Sigmoid colon (tissue), 7 donors: ENCODE measurements at places on chromosomes 11 and 22. TPM values are rescaled to one million over a fixed set of nuclear protein-coding genes. Genes with fewer than 3 reads are reported as not detected.

- DNase-seq = no peak
Measured at GRCh38 chr11:17098038-17098437, 20.6 kb upstream of the RPS13 start.

- DNase-seq = no peak
Measured at GRCh38 chr11:15801126-15801525, 555.2 kb downstream of the SOX6 start.

DNA sequence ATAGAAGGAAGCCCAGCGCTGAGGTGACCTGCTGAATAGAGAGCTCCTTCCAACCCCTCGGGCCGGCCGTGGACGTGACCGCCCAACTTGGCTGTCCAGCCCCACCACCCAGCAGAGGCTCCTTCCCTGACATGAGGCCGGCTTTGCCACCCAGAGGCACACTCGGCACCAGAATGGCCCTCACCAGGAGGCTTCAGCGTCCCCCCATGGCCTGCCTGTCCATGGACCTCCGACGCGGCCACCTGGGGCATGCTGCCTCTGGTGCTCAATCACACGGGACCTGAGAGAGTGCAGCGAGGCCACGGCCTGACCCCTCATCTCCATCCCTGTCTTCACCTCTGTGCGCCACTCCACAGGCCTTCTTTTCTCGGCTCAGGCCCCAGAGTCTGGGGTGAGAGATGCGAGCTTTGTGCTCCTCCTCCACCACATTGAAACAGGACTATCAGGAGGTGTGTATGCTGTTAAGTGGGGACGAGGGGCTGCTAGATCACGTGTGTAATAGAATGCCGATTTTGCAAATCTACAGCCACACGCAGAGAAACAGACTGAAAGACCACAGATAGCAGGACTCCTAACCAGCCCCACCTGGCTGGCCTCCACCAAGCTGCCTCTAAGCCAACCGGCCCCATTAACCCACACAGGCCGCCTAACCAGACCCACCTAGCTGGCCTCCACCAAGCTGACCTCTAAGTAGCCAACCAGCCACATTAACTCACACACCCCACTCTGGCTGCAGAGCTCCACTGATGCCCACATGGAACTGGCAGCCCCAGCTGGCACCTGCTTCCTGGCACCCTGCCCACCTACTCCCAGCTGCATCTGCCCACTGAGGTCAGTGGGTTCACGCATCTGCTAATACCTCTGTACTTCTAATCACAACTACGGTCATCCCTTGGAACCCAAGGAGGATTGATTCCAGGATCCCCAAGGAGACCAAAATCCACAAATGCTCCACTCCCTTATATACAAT lies 20.7 kb downstream of the LINC01488 start:
- DNase-seq = peak; percentile 57

DNA sequence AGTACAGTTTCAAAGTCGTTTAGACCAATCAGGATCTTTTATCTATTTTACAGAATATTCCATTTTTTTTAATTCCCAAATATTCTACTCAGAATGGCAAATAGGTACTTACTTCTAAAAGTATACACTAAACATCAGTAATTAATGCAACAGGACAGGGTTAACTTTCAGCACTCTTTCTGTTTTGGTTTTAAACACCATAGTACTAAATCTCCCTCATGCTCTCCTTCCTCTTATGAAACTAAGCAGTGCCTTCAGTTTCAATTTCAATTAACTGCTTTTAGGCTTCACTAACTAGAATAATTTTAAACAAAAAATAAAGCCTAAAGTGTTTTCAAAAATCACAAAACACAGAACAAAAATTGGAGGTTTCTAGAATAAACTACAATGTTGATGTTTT lies 57.9 kb downstream of the NOX4 start:
- no peak for DNase-seq

DNA sequence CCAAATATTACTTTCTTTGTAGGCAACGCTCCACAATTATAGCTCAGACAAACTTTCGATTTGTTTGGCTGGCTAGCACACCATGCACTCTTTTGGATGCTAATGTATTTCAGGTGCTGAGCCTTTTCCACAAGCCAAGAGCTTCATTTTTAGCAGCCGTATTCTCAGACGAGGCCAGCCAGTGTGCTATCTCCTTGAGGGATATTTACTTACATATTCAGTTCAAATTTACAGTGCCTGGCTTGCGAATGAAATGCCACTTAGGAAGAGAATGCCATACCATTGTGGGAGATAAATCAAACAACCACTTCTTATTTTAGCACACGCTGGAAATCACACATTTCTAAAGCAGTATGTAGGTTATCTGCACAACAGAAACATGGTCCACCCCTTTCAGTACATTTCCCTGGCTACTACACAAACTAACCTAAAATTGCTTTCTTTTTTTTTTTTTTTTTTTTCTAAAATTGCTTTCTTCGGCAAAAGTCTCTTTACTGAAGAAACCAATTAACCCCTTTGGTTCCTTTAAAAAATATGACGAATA lies 236.9 kb downstream of the CADM1 start:
- no peak for DNase-seq

- DNase-seq = no peak
Measured at GRCh38 chr11:115170133-115170815, 333.9 kb downstream of the CADM1 start.

GRCh38 chr22:47369431-47370015 lies 607.1 kb downstream of the TBC1D22A start:
- no peak for DNase-seq

DNA sequence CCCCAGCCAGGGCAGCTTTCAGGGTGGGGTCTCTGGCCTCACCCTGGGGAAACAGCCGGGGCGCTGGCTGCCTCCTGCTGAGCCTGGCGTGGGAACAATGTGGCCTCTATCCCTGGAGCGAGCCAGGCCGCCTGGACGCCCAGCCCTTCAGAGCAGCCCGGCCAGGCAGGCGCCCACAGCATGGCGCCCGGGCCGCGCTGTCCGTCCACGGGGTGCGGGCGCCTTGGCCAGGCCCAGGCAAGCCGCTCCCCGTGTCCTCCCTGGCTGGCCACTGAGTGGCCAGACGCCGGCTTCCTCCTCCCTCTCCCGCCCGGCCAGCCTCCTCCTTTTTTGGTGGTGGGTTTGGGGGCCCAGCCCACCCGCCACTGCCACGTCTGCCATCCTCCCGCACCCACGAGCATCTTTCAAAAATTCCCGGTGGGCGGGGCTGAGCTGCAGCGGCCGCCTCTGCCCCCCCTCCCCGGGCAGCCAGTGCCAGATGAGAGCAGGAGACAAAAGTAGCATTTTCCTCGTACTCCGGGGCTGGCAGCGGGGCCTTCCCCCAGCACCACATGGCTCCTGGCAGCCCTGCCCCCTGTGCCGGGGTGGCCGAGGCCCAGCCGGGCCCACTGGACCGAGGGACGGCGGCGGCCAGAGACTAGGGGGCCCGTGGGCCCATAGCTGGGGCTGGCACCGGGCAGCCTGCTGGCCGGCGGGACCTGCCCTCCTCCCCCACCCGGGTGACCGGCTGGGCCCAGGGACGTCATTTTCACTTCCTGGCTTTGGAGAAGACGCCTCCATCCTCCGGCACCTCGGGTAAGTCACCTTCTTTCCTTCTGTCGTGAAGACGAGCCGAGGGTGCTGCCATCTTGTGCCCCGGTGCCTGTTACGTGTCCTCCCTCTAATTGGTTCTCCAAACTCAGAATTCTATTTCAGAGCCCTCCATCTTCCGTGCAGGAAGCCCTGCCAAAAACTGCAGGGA lies 70.2 kb upstream of the PPARA start:
- peak; percentile 95 for DNase-seq

GRCh38 chr22:17772958-17773605 lies 1.2 kb downstream of the BID start:
- DNase-seq = peak; percentile 67

DNA sequence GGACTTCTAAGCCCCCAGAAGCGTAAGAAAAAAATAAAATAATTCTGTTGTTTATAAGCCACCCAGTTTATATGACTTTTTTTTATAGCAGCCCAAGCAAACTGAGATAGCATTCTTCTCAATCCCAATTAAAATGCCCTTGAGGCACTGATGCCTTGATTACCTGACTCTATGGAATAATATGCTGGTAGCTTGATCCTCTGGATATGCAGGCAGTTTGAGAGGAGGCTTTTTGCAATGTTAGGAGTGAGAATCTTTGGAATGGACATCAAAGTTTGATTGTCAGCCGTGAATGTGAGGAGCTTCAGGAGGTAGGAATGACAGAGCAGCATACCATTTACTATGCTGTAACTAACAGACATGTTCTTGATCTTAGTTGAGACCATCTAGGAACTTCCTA lies 275.6 kb downstream of the AASDHPPT start:
- DNase-seq = no peak

DNA sequence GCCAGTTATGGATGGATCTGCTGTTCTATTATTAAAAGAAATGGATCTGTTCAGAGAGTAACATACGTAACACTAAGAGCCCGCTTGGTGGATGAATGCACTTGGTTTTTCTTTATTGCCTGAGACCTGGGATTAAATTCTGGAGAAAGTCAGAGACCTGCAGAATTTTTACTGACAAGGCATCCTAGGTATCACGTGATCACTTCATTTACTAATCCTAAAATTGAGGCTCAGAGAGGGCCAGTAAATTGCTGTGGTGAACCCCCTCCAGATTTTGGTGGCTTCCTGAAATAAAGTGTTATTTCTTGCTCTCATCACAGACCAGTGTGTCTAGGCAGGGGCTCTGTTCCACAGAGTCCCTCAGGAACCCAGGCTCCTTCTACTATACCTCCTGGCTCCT lies 187.9 kb upstream of the LARGE1 start:
- no peak for DNase-seq

GRCh38 chr11:77036398-77036797 lies 2.2 kb downstream of the B3GNT6 start:
- no peak for DNase-seq

GRCh38 chr11:111573821-111574249 lies 28.4 kb upstream of the SIK2 start:
- DNase-seq = no peak

GRCh38 chr22:50305393-50305922 lies 2.0 kb downstream of the PLXNB2 start:
- DNase-seq = no peak

- peak; percentile 72 for DNase-seq
Measured at GRCh38 chr11:120801801-120802689, 221.9 kb upstream of the TBCEL start.

- DNase-seq = peak; percentile 59
Measured at GRCh38 chr11:77199137-77199745, 71.2 kb downstream of the MYO7A start.

GRCh38 chr22:20606041-20606783 lies 98.8 kb downstream of the MED15 start:
- no peak for DNase-seq

DNA sequence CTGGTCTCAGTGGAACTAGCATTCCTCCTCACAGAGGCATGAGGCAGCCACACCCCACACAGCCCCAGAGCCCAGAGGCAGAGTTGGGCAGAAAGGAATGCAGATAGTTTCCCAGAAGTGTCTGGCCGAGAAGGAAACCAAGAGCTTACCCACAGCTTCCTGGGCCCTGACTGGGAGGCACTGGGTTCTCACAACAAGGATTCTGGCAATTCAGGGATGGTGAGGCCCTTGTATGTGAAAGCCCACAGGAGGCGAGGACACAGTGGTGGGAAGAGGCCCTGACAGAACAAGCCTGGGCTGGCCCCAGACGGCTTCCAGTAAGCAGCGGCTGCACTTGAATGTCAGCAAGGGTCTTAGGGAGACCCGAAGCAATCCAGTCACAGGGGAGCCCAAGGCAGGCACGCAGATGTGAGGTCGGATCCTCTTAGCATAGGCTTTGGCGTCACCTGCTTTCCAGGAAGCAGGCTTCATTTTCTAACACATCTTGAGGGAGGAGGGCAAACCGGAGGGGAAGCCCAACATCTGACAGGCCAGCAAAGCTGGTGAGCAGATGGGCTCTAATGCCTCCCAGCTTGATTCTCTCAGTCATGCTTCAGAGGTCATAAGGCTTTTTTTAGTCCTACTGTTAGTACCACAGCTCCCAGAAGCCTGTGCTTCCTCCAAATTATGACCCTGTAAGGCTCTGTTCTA lies 78.3 kb upstream of the AKIP1 start:
- peak; percentile 64 for DNase-seq

- peak; percentile 88 for DNase-seq
Measured at GRCh38 chr22:20569059-20570058, 61.9 kb downstream of the MED15 start.

GRCh38 chr22:46111645-46112306 lies 38.5 kb upstream of the PPARA start:
- no peak for DNase-seq

- no peak for DNase-seq
Measured at GRCh38 chr11:74025467-74026166, 16.7 kb upstream of the UCP3 start.

DNA sequence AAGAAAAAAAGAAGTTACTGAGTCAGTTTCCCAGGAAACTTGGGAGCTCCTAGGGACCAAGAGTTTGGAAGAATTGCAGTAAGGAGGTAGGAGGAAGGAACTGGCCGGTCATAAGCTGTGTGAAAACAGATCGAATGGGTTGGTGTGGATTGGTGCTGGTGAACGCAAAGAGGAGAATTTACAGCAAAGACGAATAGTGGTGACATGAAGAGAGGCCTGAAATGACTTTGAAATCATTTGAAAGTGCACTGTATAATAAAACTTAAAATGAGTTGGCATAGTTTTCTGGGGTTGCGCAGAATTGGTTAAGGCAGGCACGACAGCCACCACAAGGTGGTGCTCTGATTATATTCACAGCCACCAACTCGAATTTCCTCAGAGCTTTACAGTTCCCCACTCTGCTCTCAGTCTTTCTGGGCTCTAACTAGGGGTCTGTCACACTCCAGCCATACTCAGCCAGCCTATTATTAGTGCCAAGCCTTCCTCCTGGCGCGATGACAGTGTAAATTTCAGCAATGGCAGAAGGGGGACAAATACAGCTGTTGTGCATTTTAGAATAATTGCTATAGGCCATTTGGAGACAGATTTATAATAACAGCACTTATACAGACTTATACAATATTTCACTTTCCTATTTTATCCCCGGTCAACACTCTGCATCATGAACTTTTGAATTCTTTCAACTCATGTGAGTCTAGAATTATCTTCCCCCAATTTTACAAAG lies 8.3 kb upstream of the HTR3B start:
- no peak for DNase-seq

DNA sequence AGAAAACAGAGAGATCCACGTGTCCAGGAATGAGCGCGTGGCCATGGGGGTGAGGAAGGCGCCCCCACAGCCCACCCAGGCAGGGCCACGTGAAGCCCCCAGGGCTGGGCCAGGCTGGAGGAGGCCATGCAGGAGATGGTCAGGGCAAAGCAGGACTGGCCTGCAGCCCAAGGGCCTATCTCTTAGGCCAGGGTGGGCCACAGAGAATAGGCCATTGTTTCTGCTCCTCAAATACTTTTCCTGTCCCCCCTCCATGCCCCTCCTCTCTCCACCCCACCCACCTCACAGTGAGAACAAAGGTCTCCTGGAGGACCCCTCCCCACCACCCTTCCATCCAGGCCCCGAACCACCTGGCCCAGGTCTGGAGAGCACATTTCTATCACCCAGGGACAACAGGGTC lies 8.3 kb upstream of the CDC42EP1 start:
- DNase-seq = no peak

- no peak for DNase-seq
Measured at GRCh38 chr11:12581923-12582322, 92.3 kb upstream of the TEAD1 start.

Gene TMEM86A
- polyA plus RNA-seq = 1.7 TPM

Gene RIMBP3C
- 0.10 TPM for polyA plus RNA-seq

Gene KDM4E
- not detected for polyA plus RNA-seq

Gene WT1
- polyA plus RNA-seq = not detected

Gene DNAJB7
- 0.07 TPM for polyA plus RNA-seq

Gene KRTAP5-1
- not detected for polyA plus RNA-seq

Gene KIRREL3
- 1.8 TPM for polyA plus RNA-seq

Gene OR52E2
- not detected for polyA plus RNA-seq

Gene SYCE3
- not detected for polyA plus RNA-seq

Gene MAJIN
- polyA plus RNA-seq = not detected

Gene CRYBB1
- polyA plus RNA-seq = 3.0 TPM

Gene NRIP3
- polyA plus RNA-seq = under 0.01 TPM

Gene OR9G1
- 1.8 TPM for polyA plus RNA-seq

Gene OR8D1
- not detected for polyA plus RNA-seq
